ENCODE measurements at places on chromosomes 6 and 20.

DNA sequence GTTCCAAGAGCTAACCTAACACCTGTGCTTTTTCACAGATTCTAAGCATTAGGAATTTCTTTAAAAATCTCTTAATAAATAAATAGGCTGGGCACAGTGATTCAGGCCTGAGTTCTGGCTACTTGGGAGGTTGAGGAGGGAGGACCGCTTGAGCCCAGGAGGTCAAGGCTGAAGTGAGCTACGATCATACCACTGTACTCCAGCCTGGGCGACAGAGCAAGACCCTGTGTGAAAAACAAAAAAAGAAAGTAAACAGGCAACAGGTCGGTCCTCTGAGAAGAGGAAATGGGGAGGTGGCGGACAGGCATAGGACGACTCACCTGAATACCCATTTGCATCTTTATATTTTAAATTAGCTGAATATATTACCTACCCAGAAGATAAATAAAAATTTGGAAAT is 26.5 kb downstream of the GMDS start:
- no peak for DNase-seq

DNA sequence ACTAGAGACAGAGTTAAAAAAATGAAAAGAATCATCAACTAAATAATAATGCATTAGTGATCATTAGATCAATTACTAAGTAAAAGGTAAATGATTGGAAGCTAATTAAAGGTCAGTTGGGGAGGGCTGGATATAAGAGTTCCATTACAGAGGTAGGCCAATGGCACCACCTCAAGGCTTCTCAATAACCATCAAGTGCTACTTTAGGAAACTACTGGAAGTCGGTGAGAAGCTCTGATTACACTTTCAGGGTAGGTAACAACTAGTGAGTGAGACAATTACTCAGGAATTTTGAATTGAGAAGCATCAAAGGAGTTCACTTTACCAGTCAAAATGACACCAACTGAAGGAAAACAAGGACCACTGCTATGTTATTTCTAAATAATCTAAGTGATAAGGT is 90.2 kb upstream of the HDAC2 start:
- DNase-seq = no peak

GRCh38 chr20:48995589-48995988 is 50.5 kb upstream of the CSE1L start:
- DNase-seq = no peak

DNA sequence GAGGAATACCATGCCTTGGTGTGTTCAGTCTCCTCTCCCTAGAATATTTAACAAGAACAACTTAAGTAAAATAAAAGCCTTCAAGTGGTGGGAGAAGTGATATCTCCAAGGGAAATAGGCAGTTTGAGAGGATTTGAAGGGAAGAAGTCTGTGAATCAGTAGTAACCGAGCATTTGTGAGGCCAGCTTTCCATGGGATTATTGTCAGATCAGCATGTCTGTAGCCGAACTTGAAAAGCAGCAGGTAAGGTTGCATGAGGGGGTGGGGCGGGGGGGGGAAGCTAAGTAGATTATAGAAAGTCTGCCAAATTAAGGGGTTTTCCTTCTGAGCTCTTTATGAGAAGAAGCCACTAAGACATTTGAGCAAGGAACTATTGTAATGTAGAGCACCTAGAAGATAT is 92.6 kb downstream of the GRIK2 start:
- DNase-seq = no peak

- peak; percentile 52 for DNase-seq
Measured at GRCh38 chr20:51801122-51801822, 1.0 kb downstream of the SALL4 start.

GRCh38 chr6:106572436-106572835 is 56.9 kb downstream of the RTN4IP1 start:
- no peak for DNase-seq

DNA sequence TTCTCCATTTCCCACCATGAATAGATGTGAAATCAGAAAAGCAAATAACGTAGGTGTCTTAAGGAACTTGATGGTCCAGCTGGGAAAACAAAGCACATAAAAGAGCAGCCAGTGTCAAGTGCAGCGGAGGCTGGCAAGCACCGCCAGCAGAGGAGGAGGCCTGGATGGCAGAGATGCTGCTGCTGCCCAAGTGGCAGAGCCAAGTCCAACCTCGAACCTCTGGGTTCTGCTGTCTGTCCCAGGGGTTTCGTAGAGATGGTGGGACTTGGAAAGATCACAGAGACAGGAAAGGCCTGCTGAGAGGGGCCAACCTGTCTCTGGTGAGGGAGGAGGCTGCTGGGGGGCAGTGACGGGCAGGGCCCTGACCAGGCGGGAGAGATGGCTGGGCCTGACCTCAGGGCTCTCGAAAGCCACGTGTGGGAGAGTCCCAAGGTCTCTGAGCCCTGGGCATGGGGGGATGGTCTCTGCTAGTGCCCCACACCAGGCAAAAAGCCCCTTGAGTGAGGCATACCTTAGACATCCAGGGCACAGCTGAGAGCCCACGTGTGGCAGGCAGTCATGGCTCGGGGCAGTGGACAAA is 77.3 kb downstream of the TCP11 start:
- DNase-seq = no peak

DNA sequence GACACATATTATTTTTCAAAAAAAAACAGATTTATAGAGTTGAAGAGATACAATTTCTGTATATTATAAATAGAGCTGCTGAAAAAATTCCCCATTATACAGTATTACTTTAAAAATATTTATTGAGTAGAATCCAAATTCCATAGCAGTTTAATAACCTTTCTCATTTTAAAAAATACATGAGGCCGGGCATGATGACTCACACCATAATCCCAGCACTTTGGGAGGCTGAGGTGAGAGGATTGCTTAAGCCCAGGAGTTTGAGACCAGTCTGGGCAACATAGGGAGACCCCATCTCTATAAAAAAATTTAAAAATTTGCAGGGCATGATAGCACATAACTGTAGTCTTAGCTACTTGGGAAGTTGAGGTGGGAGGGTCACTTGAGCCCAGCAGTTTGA is 13.0 kb downstream of the ATRN start:
- DNase-seq = no peak

DNA sequence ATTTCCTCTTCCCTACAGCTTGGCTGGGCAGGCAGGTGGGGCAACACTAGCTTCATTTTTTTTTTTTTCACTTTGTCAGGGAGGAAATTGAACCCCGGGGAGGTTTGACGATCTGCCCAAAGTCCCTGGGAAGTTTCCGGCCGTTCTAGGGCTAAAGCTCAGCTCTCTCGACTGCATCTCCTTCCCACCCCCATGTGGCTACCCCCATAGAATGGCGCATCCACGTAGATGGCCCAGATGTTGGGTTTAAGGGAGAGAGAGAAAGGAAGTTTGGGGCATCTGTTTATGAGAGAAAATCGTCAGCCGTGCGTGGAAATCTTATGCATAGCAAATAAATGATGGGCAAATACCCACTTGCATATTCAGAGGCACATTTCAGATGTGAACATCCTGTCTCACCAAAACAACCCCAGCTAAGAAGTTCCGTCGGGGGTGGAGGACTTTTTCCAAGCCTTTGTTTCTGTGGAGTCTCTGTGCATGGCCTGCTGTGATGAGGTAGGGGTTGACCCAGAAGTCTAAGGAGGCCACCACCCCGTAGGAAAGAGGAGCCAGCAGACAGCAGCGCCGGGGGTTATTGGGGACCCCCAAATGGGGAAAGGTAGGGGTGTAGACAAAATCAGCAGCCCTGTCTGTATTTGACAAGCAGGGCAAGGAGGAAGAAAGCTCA is 40.5 kb upstream of the ZNF831 start:
- no peak for DNase-seq

DNA sequence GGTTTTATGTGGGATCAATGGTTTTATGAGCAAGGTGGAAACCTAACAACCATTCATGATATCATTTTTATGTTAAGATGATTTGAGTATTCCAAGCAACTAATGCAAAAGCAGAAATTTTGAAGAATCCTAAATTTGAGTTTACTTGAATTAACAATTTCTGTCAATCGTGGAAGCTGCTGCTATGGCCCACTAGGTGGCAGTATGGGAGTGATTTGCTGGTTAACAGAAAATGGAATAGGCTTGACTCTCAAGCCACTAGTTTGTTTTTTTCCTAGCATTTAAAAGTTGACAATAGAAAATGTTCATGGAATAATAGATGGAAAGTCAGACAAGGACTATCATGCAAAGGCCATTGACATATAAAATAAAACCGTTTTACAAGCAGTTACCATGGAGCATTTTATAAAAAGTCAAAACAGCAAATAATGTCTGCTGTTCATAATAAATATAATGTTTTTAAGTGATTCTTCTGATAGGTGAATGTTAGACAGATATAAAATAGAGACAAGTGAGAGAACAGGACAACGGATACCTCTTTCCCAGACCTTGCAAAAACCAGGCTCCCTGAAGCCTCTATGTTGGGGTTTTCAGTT is 43.0 kb upstream of the TMEM200A start:
- no peak for DNase-seq

- no peak for DNase-seq
Measured at GRCh38 chr6:105038259-105038658, 81.4 kb downstream of the LIN28B start.

DNA sequence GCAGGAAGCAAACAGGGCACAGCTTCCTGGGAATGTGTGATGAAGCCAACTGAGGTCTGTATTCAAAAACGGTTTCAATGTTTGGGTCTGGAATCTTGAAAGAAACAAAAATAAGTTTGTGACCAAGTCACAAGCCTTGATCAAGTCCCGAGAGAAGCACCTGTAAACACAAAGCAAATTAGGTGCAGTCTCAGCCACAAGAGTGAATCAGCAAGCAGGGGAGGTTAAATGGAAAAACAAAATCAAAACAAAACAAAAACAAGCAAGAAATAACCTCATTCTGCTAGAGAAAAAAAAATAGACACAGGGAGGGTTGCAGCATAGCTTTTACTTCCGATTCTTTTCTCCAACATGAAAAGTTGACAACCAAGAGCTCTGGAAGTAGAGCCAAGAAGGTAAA is 201.7 kb downstream of the CLIC5 start:
- no peak for DNase-seq

GRCh38 chr6:110322151-110322873 is 35.8 kb downstream of the METTL24 start:
- no peak for DNase-seq

DNA sequence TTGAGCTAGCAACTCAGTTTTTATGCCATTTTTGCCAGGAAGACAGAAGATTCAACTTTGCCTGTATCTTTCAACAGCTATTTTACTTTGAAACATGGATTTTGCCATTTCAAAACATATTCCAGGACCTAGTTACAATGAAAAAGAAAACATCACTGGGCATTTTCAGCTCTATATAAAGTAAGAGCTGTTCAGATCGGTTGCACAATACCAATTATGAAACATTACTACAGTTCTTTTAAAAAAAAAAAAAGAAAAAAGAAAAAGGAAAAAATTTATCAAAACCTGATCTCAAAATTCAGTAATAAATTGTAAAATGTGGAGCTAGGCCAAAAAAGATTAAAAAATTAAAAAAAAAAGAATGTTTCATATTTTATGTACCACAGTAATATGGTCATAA is 15.6 kb downstream of the BCLAF1 start:
- no peak for DNase-seq

DNA sequence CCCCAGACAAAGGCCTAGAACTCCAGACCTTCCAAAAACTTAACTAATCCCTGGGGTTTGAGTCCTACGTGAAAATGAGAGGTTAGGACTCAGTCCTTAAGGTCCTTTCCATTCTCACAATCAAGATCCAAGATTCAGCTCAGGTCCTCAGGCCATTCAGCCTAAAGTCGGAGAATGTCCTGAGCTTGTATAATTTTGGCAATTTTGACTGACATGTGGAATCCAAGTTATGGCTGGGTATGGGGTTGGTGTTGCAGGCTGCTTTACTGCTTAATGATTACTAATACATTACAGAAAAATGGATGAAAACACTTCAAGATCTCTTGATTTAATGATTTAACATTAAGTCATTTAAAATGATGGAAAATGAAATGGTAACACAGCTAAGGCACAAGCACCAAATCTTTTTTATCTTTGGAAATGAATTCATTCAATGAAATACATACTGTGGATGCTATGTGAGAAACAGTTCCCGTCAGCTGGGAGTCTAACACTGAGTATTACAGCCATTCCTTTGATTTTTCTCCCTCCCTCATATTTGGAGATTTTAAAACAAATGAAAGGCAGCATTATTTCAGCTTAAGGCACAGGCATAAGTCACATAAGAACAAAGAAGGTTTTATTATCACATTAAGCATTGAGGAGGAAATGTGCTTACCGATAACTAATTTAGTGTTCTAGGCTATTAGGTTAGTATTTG is 1.3 kb downstream of the ARHGAP18 start:
- DNase-seq = no peak

DNA sequence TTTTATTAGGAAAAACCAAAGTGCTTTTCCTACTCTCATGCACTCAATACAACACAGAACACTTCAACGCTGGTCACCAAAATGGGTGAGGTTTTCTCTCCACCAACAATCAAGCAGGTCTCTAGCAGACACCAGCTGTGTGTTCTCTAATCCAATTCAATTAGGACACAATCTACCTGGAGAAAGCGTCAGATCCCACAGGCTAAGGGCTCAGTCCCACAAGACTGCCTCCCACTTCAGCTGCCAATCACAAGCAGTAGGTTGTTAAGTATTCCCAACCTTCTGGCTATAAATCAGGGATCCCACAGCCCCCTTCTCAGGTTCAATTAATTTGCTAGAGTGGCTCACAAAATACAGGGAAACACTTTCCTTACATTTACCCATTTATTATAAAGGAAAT is 47.7 kb downstream of the STMND1 start:
- DNase-seq = no peak

DNA sequence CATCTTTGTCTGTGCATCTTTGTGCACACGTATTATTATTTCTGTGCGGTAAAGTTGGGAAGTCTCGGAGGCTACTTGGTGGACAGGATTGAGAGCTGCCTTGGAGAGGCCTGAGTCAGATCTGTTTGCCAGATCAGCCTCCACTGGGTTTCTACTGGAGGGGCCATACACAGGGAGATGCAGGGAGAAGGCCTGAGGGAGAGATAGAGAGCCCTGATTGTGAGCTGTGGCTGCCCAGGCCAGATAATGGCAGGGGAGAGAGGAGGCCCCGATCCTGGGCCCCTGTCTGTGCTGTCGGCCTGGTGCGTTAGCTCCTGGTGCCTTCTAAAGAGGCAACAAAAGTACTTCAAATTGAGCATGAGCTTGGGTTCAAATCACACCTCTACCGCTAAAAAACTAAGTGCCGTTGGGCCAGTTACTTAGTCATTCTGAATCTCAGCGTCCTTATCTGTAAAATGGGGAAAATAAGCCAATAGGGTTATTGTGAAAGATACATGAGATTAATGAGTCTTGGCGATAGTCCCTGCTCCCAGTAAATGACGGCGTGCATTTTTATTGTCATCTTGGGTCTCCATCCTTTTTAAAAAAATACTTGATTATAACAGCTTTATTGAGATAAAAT is 27.6 kb upstream of the ADA start:
- DNase-seq = no peak

- DNase-seq = no peak
Measured at GRCh38 chr6:153101461-153101860, 29.6 kb downstream of the RGS17 start.

GRCh38 chr6:10613723-10614122 is 80.7 kb downstream of the C6orf52 start:
- DNase-seq = no peak

- no peak for DNase-seq
Measured at GRCh38 chr6:53287336-53288225, 61.2 kb downstream of the ELOVL5 start.

- DNase-seq = no peak
Measured at GRCh38 chr6:147117580-147117979, 86.6 kb upstream of the STXBP5 start.

GRCh38 chr6:54262971-54263370 is 45.3 kb upstream of the TINAG start:
- DNase-seq = no peak

All from NCI-H2171 (cell line).